ENCODE measurements at places on chromosomes 3 and 15. TPM values are rescaled to one million over a fixed set of nuclear protein-coding genes. Genes with fewer than 3 reads are reported as not detected.

CDHR4 gene
- total RNA-seq: not detected

CD276 gene
- total RNA-seq: 170 TPM

GP5 gene
- 0.17 TPM for total RNA-seq

LRRIQ4 gene
- not detected for total RNA-seq

SLC28A1 gene
- total RNA-seq: not detected

SNRPN gene
- 173 TPM for total RNA-seq

CFAP92 gene
- total RNA-seq: not detected

CXCR6 gene
- total RNA-seq: not detected

PHC3 gene
- 32.4 TPM for total RNA-seq

THRB gene
- total RNA-seq: 2.0 TPM

TRA2B gene
- 258 TPM for total RNA-seq

FAN1 gene
- total RNA-seq: 18.6 TPM

GOLGA8R gene
- total RNA-seq: 3.9 TPM

CRYGS gene
- 2.0 TPM for total RNA-seq

TM4SF1 gene
- 140 TPM for total RNA-seq

PLAAT1 gene
- total RNA-seq: not detected

CCDC39 gene
- 0.17 TPM for total RNA-seq

CLCN2 gene
- 6.9 TPM for total RNA-seq

ANKRD63 gene
- not detected for total RNA-seq

SAXO2 gene
- total RNA-seq: 0.44 TPM

ACKR2 gene
- 0.15 TPM for total RNA-seq

FOXL2NB gene
- total RNA-seq: not detected

DUOXA2 gene
- not detected for total RNA-seq

TMEM40 gene
- total RNA-seq: not detected

All from smooth muscle cell of trachea (primary cell).